ENCODE measurements at places on chromosomes 12 and 14.

DNA sequence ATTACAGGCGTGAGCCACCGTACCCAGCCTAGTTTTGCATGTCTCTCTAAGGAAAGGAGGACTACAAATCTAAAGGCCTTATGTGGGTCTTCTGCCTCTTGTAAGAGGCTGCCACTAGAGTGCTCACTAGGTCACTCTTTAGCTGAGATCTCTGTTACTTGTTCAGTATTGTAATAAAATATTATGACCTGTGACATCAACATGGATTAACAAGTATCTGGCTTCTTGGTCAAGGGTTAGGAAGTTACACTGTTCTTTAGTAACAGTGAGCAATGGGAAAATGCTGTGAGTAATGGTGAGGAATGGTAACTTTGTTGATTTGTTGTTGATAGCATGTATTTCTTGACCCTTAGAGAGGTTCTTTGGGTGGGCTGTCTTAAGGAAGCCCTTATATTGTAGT lies 50.5 kb downstream of the ERC1 start:
- DNase-seq: no peak

GRCh38 chr14:75428230-75429104 lies 645 bp downstream of the JDP2 start:
- DNase-seq: peak; percentile 47

DNA sequence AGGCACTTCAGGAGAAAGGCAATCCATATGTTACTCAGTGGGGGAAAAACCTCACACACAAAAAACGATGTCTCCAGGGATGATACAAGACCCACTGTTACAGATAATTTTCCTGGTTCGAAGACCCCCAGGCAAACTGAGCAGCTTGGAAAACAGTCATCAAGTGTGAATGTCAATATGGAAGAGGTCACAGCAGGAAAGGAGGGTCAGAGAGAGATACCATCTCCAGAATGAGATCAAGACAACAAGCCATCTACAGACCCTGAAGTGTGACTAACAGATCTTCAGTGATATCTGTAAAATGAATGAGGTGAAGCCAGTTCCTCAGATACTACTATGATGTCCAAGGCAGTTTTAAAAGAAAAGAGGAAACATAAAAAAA lies 28.6 kb downstream of the GNS start:
- DNase-seq: no peak

GRCh38 chr14:34554540-34555250 lies 15.2 kb upstream of the EAPP start:
- DNase-seq: no peak

DNA sequence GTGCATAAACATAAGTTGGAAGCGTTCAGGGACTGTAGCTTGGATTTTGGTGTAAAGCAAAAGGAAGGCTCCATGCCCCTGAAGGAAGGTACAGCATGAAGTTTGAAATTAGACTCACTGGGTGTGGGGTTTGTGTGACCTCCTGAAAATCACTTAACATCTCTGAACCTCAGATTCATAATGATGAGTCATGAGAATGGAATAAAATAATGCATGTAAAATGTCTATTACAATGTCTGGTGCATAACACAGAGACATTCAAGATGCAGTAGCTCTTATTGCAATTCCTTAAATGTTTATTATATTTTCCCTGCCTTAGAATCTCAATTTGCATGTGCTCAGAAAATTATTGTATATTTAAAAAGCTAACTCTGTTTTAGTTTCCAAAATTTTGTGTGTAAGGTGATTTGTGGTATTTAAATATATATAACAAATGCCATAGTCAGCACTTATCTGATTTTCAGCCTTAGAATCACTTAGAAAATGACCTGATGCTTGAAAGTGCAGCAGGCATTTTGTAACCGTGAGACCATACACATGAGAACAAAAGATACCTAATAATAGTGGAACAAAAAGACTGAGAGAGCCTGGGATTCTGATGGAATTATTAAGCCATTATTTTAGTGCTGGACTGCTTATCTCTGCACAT lies 66.3 kb downstream of the E2F7 start:
- DNase-seq: no peak

- no peak for DNase-seq
Observed at GRCh38 chr12:553216-554000, 93.7 kb downstream of the B4GALNT3 start.

GRCh38 chr12:69056743-69057515 lies 124.0 kb upstream of the CPM start:
- no peak for DNase-seq

DNA sequence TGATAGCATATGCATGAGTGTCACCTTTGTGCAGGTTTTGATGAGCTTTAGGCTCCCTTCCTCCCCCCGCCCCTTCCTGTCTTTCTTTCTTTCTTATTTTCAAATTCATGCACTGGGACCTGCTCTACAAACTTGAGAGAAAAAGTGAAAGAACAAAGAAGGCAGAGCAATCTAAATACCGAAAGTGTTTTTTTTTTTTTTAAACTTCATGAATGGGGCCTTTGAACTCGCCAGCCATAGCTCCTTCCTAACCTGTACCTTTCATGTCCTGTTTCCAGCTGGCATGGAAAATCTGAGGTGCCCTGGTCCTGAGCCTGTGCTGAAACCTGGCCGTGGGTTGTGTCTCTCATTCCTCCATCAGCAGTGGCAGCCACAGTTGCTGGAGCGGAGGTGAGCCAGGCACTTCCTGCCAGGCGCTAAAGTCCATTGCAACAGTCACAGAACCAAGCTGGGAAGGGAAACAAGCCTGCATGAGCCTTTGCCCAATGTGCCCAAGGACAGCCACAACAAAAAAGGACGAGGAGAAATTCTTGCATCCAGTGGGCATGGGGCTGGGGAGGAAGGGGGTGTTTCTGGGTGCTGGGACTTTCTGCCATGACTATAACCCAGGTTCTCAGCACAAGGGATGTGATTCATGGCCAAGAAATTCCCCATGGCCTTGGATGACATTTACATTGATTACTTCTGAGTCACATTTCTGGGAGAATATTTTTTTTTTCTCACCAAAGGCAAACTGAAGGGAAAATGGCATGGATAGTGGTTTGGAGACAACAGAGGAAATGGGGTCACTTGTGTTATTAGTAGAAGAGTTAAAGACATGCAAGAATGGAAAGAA lies 102.7 kb downstream of the TMEM30B start:
- DNase-seq: no peak

GRCh38 chr12:79454338-79454843 lies 236.4 kb downstream of the PAWR start:
- DNase-seq: no peak

DNA sequence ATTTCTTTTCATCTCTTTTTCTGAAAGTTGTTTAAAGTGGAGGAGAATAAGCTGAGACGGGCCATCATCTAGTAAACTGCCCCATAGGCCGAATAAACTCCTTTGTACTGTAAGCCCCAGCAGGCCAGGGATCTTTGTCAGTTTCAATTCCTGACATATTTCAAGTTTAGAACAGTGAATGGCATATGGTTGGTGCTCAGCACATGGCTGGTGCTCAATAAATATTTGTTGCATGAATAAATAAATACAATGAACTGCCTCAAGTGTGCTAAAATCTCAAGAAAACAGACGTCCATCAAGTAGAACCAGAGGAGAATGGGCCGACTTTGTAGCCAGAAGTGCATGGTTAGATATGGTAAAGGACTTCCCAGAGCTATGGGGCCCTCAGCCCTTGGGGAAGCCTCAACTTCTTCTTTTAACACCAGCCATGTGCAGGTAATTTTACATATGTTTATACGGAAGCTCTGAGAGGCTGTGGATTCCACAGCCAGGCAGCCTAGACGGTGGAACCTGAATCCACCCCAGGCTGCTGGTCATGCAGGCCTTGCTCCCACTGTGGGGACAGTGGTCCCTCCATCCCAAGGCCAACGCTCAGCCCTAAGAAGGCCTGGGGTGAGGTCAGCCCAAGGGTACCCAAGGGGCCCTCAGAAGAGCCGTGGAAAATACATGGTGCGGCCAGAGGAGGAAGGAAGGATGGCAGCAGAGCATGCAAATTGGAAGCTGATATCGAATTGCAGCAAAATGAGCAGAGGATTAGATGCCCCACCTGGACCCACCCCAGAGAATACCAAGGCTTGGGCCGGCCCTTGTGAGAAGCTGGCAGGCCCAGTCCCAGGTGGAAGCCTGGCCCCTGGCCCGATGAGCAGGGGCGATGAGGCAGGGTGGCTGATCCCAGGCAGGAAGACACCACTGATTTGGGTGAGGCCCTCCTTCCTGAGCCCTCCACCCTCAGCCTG lies 8.7 kb upstream of the AQP2 start:
- no peak for DNase-seq

- no peak for DNase-seq
Observed at GRCh38 chr12:123839826-123840225, 77.7 kb downstream of the DNAH10 start.

DNA sequence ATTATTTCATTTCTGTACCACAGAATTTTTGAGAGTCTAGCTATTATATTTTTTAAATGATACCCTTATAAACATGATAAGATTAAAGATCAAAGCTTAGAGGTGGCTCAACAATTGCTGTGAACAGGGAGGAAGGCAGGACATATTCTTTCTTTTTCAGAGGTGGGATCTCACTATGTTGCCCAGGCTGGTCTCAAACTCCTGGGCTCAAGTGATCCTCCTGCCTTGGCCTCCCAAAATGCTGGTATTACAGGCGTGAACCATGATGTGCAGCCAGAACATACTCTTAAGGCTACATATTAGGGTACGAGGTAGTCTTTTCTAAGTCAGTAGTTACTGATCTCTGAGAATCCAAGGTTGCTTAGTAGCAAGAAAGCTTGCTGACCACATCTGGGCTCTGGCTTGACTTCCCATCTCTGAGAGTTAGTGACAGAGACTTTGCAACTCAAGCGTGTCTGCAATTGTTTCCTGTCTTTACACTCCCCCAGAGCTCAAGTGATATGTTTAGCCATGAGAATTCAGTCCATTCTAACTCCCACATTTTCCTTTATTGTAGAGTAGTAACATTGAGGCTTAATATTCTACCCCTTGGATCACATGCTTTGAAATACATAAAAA lies 8.6 kb downstream of the RAB5B start:
- DNase-seq: peak; percentile 52

DNA sequence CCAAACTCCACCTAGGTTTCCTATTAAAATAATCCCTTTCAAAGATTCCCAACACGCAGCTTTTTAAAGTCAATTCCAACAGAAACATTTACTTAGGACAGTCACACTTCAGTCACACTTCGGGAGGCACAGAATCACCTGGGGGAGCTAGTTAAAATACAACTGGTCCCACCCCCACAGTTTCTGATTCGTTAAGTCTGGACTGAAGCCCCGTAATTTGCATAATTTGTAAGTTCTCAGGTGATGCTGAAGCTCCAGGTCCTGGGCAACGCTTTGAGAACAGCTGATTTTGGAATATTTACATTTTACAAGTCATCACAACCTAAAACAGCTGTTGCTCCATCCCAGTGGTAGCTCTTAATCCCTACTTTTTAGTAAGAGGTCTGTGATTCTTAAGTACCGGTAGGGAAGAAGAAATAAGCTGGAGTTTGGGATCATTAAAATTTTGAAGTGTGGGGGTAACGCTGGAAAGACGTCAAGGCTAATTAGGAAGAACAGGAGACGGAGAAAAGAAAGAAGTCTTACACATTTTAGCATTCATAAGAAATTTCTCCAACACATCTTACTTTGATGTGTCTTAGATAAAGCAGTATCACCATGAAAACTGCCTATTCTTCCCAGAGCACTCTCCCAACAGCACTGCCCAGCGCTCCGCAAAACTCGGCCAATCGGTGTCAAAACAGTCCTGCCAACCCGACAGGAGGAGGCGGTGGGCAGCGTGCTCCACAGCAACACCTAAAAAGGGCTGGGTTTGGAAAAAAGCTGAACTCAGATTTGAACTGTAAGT lies 1.1 kb downstream of the IPO8 start:
- DNase-seq: no peak

- no peak for DNase-seq
Observed at GRCh38 chr14:56156096-56156495, 37.9 kb downstream of the PELI2 start.

- DNase-seq: no peak
Observed at GRCh38 chr12:62625228-62625627, 158.6 kb downstream of the MON2 start.

GRCh38 chr12:68932128-68932960 lies 627 bp downstream of the CPM start:
- DNase-seq: no peak

DNA sequence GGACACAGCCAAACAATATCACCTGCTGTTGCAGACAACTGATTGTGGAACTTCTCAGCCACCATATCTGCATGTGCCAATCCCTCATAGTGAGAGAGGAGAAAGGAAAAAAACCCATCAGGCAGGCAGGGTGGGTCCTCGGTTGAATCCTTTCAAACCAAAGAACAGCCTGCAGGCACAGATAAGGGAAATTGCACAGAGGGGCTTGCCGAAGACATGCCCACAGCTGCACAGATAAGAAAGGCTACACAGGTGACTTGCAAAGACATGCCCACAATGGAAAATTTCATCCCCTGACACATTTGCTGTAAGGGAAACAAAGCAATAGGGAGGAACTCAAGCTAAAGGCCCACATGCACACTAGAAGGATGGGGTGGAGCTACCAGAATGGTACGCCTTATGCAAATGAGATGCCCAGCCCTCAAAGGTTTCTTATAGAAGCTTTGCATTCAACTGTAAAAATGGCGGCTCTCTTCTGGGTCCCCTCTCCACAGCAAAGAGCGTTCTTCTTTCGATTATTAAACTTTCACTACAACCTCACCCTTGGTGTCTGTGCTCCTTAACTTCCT lies 170.0 kb upstream of the TMPO start:
- DNase-seq: no peak

- DNase-seq: no peak
Observed at GRCh38 chr12:11651381-11651780, 1.9 kb downstream of the ETV6 start.

GRCh38 chr14:27557445-27557844 lies 959.6 kb upstream of the NOVA1 start:
- no peak for DNase-seq

DNA sequence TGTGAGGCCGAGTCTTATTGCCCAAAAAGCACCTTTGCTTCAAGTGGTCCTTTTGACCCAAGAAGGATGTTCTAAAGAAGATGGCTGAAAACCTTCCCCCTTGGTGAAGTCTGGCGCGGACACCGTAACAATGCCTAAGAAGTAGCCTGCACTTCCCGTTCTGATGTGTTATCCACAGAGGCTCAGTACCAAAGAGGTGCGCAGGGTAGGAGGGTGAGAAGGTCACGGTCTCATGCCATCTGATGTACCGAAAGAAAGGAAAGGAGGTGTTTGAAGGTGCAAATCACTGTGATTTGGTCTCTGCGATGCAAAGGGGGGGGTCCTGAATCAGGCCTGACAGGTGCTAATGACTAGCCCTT lies 9.9 kb downstream of the PEBP1 start:
- no peak for DNase-seq
